Ovary (tissue), 10 donors: ENCODE measurements at places on chromosomes 12 and 14.

DNA sequence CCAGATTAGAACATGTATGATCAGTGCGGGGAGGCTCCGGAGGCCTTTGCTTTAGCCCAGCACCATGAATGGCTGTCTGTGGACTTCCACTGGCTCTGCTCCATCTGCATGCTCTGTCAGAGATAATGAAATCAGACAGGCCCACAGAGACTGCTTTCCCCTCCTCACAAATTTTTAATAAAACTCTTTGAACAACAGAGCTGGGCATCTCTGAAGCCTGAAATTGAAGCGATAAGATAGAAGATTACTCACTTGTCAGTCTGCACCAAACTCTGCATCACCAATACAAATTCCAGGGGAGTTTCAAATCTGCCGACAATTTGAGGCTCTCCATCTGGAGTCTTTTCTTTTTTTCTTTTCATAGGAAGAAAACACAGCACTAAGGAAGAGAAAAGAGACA is 110.0 kb downstream of the DYRK2 start:
- DNase-seq: no peak

DNA sequence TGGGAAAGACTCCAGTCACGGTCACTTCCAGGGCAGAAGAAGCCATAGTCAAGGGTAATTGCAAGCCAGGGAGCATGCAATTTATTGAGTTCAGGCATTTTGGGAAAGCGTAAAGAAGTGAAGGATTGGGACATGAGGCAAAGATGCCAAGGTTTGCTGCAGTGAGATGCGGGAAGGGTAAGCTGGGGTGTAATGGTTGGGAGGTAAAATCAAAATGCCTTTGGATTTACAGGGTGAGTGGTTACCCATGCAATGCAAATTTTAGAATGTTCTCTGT is 167.5 kb downstream of the BRMS1L start:
- no peak for DNase-seq

DNA sequence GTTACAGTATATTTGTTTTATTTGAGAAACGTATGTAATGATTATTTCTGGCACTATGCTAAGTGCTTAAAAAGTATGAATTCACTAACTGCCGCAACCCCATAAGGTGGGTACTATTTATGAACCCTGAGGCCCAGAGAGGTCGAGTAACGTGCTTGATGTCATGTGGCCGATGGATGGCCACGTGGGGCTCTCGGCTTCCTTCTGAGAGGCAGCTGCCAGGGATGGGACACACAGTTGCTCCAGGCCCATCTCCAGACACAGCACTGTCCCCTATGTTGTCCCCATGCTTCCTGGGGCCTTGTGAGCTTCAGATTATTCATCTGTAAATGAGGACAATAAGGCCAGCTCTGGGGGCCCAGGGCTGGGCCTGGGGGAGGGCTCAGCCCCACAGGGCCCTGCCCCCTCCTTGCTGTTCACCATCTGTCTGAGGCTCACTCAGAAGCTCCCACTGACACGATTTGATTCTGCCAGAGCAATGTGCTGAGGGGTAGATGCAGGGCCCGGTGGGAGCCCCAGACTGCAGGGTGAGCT is 115.0 kb downstream of the CALM1 start:
- no peak for DNase-seq

GRCh38 chr14:87063181-87063580 is 929.8 kb downstream of the GALC start:
- no peak for DNase-seq

DNA sequence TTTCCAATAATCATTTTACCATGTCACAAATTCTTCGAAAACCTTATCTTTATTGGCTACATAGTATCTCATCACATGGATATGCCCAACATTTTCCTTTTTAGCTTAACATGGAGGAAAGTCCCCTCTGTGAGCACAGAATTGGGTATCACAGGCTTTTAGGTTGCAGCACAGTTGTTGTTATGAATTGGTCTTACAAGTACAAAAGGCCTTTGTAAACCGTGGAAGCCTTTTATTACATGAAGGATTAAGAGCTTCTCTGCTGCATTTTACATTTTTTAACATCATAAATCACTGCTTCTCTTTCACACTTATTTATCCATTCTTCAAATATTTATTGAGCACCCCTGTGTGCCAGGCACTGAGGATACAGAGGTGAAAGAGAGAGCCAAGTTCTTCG is 26.2 kb downstream of the UBE3B start:
- DNase-seq: no peak

DNA sequence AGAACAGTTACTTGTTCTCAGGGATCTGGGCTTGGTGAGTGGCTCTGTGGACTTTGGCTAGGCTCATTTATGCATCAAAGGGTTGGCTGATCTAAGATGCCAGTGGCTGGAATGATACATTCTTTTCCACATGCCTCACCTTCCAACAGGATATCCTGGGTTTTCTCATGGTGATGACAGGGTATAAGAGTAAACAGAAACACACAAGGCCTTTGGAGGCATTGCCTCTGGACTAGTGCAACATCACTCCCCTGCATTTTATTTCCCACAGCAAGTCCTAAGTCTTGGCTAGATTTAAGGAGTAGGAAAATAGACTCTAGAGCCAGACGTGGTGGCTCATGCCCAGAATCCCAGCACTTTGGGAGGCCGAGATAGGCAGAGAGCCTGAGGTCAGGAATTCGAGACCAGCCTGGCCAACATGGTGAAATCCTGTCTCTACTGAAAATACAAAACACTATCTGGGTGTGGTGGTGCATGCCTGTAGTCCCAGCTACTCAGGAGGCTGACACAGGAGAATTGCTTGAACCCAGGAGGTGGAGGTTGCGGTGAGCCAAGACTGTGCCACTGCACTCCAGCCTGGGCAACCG is 47.9 kb downstream of the RPH3A start:
- DNase-seq: no peak

DNA sequence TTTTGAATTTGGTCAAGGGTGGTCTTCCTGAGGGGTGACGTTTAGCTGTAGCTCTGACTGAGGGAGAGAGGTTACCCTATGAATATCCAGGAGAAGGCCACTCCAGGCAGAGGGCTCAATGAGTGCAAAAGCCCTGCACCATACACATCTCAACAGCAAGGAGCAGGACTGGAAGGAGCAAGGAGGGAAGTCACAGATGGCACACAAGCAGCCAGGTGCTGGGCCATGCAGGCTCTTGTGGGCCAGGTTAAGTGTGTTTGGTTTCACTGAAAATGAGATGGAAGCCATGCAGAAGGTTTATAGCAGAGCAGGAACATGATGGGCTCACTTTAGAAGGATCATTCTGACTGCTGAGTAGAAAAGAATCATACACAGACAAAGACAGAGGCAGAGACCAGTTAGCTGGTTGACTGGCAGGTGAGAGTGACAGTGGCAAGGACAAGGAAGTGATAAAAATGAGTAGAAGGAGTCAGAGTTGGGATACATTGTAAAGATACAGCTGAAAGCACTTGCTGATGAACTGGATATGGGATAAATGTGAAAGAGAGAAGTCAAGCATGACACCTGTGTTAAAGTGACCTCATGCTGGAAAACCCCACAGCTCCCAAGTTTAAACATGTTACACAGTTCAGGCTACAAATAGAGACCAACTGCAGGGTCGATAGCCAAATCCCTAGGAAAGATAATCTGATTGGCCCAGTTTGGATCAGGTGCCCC is 81.2 kb downstream of the PRKD1 start:
- no peak for DNase-seq

- DNase-seq: no peak
Measured at GRCh38 chr12:131253376-131254026, 299.8 kb downstream of the ADGRD1 start.

DNA sequence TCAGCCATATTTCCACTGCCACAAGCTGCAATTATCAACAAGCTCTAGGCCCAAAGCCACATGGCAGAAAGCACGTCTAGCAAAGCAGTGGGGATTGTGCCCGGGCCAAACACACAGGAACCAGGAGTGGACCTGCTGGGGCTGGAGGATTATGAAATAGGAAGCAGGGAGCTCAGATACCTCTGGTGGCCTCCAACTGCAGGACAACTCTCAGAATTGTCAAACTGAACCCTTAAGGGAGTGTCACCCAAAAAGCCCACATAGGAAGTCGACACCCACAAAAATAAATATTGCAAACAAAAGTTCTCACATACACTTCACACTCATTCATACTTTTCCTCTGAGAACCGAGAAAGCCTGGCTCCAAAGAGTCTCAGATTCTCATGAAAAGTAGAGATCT is 26.1 kb downstream of the KCTD10 start:
- no peak for DNase-seq

GRCh38 chr14:67280506-67280905 is 39.3 kb downstream of the PALS1 start:
- no peak for DNase-seq
